ENCODE measurements at places on chromosomes 16 and 17.

- no peak for DNase-seq
Measured at GRCh38 chr16:2038382-2039231, 9.0 kb downstream of the NTHL1 start.

GRCh38 chr16:53022374-53022773 lies 30.3 kb downstream of the CHD9NB start:
- DNase-seq: no peak

DNA sequence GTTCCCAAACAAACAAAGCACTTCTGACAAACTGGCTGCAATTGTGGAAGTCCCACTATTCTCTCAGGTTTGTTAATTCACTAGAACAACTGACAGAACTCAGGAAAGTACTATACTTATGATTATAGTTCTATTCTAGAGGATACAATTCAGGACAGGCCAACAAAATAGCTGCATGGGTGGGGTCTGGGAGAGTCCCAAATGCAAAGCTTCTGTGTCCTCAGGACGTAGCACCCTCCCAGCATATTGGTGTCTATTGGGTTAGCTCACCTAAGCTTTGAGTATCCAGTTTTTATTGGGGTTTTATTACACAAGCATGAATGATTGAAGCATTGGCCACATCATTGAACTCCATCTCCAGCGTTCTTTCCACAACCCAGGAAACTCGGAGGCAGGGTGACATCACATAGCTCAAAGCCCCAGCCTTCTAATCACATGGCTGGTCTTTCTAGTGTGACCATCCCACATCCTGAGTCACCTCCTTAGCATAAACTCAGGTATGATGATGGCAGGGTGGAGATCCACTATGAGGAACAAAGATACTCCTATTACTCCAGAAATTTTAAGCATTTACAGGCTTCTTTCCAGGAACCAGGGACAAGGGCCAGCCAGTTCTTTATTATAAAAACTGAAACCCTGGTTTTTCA lies 43.9 kb upstream of the CCNF start:
- no peak for DNase-seq

GRCh38 chr17:63370696-63371095 lies 75.4 kb downstream of the CYB561 start:
- no peak for DNase-seq

DNA sequence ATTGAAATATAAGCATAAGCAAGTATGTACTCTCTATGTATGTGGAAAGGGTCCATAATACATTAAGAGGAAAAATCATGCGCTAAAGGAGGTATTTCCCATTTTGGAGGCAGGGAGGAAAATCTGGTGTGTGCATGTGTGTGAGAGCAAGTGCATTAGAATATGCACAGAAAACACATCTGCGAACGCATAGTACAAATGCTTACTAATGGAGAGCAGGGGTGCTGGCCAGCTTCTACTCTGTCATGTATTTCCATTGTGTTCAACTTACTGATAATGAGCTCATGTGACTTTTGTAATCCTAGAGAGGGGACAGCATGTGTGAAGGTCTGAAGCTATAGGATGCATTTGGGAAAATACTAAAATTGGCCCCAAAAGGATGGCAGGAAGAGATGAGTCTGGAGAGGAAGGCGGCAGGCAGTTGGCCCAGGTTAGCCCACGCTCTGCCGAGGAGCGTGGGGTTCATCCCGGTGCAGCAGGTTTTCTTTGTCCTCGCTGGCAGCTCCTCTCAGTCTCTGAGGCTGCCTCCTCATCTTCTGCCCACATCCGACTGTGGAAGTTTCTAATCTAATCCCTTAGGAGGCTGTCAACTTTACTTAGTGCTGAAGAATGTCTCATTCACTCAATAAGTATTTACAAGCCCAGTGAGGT lies 17.8 kb upstream of the KSR1 start:
- DNase-seq: no peak

All from stimulated activated CD8-positive, alpha-beta memory T cell treated with anti-CD3 and anti-CD28 coated beads, Interleukin-4, amount 100 ng/mL, for 4 hours (primary cell).